SK-N-SH (cell line): ENCODE measurements at places on chromosomes 2 and 18. TPM values are rescaled to one million over a fixed set of nuclear protein-coding genes. Genes with fewer than 3 reads are reported as not detected.

GRCh38 chr2:162067596-162067995 is 6.4 kb downstream of the DPP4 start:
- H3K27me3 ChIP-seq: no peaks in the 10 kb centered on the region
- no peak overlapping the region for H3K27ac ChIP-seq
- DNase-seq: no peak
- H3K36me3 ChIP-seq: no peaks in the 10 kb centered on the region

DNA sequence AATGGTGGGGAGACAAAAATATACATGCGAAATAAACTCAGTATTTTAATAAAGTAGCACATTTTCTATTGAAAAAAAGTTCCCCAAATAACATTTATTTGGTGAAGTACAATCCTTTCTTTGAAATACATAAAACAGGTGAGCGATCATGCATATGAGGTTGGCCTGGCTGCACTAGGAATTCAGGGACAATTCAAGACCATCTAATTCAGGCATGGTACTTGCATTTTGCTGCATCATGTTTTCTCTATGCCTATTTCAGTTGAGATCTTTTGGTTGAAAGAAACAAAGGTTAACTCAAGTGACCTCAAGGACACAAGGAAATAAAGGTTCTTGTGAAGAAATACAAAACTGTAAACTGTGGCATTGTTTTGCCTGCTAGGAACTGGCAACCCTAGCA is 19.8 kb upstream of the TAF4B start:
- no peak for DNase-seq
- no peak overlapping the region for H3K4me3 ChIP-seq
- no peaks in the 10 kb centered on the region for H3K4me1 ChIP-seq
- no peaks in the 10 kb centered on the region for H3K27me3 ChIP-seq

- H3K4me1 ChIP-seq: no peaks in the 10 kb centered on the region; the same call in 1 of the 2 replicates
- H3K27me3 ChIP-seq: no peaks in the 10 kb centered on the region
- H3K36me3 ChIP-seq: no peaks in the 10 kb centered on the region
Measured at GRCh38 chr2:505941-506340, 171.3 kb downstream of the TMEM18 start.

GRCh38 chr2:61759005-61759404 is 94.9 kb downstream of the FAM161A start:
- no peaks in the 10 kb centered on the region; the same call in 1 of the 2 replicates for H3K4me1 ChIP-seq
- peak overlapping the region; percentile 65 for H3K27ac ChIP-seq
- no peak for DNase-seq
- H3K4me3 ChIP-seq: no peak overlapping the region
- H3K36me3 ChIP-seq: no peaks in the 10 kb centered on the region

DNA sequence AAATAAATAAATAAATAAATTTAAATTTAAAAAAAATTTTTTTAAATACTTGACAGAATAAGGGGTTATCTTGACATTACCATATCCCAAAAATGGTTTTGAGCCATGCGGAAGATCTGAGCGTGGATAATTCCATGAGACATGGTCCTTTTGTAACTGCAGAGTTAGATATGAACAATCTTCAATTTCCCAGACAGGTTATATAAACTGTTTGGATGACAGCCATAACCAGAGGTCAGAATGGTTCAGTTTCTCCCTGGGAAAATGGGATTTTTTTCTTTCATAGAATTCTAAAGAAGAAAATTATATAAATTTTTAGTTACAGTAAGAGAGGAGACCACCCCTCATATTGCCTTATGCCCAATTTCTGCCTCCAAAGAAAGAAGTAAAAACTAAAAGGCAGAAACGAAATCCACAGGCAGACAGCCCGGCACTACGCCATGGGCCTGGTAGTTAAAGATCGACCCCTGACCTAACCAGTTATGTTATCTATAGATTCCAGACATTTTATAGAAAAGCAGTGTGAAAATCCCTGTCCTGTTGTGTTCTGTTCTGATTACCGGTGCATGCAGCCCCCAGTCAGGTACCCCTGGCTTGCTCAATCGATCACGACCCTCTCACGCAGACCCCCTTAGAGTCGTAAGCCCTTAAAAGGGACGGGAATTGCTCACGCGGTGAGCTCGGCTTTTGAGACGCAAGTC is 3.0 kb downstream of the GALM start:
- no peaks in the 10 kb centered on the region for H3K4me1 ChIP-seq
- H3K4me3 ChIP-seq: no peak overlapping the region
- no peaks in the 10 kb centered on the region for H3K36me3 ChIP-seq
- no peak for DNase-seq
- no peaks in the 10 kb centered on the region for H3K27me3 ChIP-seq
- no peak overlapping the region for H3K27ac ChIP-seq

- peaks cover 20% of the 10 kb centered on the region; the same call in 1 of the 2 replicates for H3K27me3 ChIP-seq
- H3K27ac ChIP-seq: no peak overlapping the region
- H3K4me1 ChIP-seq: no peaks in the 10 kb centered on the region
- H3K36me3 ChIP-seq: no peaks in the 10 kb centered on the region
- no peak for DNase-seq
Measured at GRCh38 chr2:95361216-95361980, 41.1 kb upstream of the FAHD2A start.

DNA sequence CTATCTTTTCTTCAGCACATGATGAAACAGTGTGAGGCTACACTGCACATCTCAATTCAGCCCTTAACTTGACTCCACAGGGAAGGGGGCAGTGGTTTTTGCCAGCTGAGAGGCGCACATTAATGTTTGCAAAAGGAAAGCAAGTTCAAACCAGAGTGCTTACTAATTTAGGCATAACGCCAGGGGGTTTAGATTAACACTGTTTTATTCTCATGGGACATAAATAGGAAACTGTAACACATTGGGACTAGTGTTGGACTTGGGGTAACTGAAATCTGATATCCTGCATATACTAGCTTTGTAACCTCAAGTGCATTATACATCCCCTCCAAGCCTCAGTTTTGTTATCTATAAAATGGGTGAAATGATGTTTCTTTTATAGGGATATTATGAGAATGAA is 821.2 kb upstream of the ID2 start:
- H3K27me3 ChIP-seq: no peaks in the 10 kb centered on the region
- H3K36me3 ChIP-seq: no peaks in the 10 kb centered on the region
- H3K27ac ChIP-seq: no peak overlapping the region
- no peaks in the 10 kb centered on the region for H3K4me1 ChIP-seq

DNA sequence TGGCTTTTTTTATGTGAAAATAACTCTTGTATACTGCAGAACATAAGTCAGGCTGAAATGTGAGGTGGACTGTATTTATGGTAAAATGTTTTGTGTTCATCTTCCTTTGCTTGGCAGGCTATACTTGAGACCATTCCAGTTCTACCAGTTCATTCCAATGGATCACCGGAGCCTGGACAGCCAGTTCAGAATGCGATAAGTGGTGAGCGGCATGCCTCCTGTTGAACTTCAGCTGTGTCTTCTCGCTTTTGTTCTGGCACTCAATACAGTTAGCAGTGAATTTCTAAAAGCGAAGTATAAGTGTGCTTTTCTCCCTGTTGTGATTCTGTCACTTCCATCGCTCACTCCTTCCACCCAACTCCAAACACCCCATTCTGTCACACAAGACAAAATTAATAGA is 138.5 kb downstream of the ARHGAP28 start:
- no peaks in the 10 kb centered on the region; the same call in 1 of the 2 replicates for H3K4me1 ChIP-seq
- no peak overlapping the region for H3K4me3 ChIP-seq
- no peaks in the 10 kb centered on the region for H3K27me3 ChIP-seq
- DNase-seq: no peak
- no peak overlapping the region; the same call in 1 of the 2 replicates for H3K27ac ChIP-seq
- no peaks in the 10 kb centered on the region for H3K36me3 ChIP-seq

MAB21L4 gene
- not detected in 2 replicates for polyA plus RNA-seq
